ENCODE measurements at places on chromosomes 12 and 14.
A peak's percentile ranks its signal among the peaks of the same experiment; 100 is the strongest.

DNA sequence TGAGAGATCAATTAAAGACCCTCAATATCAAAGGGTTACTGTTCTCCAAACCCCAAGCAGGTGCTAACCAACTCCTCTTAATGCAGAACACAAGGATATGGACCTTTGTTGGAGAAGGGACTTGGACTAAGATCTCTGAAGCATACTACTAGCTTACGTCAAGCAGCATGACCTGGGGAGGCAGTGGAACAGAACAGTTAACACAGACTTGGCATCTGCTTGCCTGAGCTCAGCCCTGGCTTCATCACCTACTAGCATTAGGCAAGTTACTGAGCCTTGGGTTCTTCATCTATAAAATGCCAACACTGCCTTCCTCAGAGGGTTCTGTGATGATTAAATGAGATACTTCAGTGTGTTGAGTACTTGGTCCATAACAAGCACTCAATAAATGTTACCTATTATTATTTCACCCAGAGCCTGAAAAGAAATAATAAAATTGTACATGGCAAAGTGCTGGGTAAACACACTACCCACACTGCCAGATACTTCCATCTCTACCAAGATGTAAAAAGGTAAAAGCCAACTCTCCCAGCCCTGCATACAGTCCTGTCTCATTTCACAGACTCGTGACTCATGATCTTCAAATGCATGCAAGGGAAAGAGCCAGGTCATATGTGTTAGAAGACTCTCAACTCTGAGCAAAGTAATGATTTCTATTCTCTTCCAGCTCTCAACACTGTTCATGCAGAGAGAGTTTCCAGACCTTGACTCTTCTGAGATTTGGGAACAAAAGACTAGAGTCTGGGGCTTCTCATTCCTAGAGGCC is 39.7 kb downstream of the FMNL3 start:
- no peak for DNase-seq

GRCh38 chr12:33588725-33589405 is 149.2 kb upstream of the SYT10 start:
- no peak for DNase-seq

GRCh38 chr12:4107436-4107878 is 166.1 kb upstream of the CCND2 start:
- peak; percentile 78 for DNase-seq

- DNase-seq: no peak
Measured at GRCh38 chr12:51921017-51921725, 13.9 kb downstream of the ACVRL1 start.

DNA sequence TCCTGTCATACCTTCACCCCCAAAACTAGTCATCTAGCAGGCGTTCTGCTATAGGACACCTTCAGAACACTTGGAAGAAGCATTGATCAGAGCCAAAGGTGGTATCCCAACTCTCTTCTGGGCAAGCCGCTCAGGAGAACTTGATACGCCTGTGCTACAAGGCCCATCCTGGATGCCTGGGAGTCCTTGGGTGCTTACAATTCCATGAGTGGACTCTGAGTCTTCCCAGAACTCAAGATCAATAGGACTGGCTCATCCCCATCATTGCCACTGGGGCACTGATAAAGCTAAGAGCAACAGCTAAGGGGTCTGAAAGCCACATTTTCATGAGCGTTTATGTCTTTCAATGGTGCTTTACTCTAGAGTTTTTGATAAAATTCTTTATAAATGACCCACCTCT is 1.9 kb downstream of the SPTB start:
- DNase-seq: no peak

DNA sequence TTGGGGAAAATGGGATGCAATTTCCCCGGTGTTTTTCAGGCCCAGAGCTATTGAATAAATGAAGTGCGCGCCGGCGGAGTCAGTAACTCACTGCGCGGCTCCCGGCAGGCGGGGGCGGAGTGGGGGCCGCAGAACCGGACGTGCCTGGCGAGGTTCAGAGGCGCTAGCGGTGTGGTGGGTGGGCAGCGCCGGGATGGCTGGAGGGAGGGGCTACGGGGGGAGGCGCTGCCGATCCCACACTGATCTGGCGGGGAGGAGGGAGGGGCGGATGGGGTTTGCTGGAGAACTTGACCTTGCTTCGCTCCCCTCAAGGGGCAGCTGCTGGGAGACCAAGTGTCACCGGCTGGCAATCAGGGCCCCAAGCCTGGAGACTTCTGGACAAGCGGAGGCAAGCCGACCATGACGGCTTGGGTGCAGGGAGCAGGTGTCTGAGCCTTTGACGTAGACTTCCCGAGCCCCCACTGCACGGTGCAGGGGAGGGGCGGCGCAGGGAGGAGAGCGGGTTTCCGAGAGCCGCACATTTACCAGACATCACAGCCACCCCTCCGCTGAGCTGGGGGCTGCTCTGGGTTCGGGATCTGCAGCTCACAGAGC is 174.1 kb upstream of the RTL1 start:
- DNase-seq: no peak

- no peak for DNase-seq
Measured at GRCh38 chr12:88856201-88856600, 275.9 kb upstream of the KITLG start.

DNA sequence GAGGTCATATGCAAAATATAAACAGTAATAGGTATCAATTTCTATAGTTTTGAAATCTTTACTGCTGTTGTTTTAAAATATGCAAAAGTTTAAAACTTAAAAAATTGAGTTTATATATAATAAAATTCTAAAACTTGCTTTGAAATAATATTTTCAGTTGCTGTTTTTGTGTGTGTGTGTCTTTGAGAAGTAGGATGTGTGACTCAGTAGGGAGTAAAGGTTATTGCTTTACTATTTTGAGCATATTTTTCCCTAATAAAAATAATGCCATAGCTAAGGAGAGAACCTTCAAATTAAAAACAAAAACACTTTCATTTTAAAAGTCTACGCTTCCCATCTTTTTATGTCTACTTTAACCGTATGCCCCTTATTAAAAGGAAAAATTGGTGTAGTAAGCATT is 238.1 kb downstream of the FBXL14 start:
- DNase-seq: no peak

DNA sequence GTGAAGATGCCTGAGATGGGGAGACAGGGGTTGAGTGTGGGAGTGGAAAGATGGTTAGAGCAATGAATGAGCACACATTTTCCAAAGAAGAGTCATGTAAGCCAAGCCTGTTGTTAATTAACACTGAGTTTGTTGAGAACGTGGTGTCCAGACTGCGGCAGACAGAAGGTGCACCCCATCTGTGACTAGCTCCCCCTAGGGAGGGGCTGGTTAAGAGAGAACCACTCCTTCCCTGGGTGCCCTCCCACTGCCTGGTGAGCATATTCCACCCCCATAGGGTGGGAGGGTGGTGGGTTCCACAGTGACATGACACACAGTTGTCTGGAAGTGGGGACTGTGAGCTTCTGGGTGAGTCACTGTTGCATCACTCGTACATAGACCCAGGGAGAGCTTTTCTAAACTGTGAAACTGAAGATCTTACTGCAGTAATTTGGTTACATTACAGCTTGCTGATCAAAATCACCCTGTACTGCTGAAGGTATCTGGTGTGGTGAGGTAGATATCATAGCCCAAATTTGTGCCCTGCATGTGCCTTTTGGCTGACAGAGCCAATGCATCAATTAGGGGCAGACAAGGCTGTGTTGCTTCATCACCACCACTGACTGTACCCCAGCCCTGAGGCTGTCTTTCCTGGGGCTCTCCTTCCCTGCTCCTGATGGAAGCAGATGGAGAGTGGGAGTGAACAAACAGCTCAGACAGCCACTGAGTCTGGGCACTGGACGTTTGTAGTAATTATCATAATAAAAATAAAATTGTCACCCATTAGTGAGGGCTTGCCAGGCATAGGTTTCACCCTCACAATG is 150.9 kb downstream of the EMP1 start:
- no peak for DNase-seq

- no peak for DNase-seq
Measured at GRCh38 chr12:102535306-102535705, 54.9 kb upstream of the IGF1 start.

GRCh38 chr12:46944088-46944487 is 118.3 kb upstream of the SLC38A4 start:
- no peak for DNase-seq

- DNase-seq: no peak
Measured at GRCh38 chr14:50657753-50658152, 10.4 kb downstream of the SAV1 start.

GRCh38 chr14:24705840-24706239 is 71.8 kb upstream of the GZMB start:
- DNase-seq: no peak

DNA sequence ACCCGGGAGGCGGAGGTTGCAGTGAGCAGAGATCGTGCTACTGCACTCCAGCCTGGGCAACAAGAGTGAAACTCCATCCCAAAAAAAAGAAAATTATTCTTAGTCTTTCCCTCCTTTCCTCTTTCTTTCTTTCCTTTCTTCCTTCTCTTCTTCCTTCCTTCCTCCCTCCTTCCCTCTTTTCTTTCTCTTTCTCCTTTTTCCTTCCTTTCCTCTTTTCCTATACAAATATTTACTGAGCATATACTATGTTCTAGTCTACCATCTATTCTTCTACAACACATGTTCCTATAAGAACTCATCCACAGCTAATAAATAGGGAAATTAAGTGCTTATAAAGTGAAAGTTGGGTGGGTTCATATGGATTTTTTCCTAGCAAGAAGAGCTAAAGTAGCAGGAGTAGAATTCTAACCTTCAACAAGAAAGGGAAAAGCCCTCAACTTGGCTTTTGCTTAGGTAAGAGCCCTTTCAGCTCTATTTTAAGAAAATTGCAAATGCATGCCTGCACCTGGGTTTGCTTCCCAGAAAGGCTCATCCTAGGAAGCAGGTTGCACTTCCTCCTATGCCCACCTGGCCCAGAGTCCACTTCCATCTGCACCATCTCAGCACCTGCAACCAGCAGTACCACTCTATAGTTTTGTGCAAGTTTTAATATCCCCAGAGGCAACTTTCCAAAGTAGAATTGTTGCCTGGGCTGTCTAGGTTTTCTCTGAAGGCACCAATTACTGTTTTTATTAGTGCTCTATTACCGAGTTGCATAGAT is 122.0 kb upstream of the CCND2 start:
- no peak for DNase-seq

GRCh38 chr14:36022765-36023410 is 153.6 kb downstream of the PTCSC3 start:
- DNase-seq: no peak

GRCh38 chr14:21087294-21088091 is 11.0 kb downstream of the ZNF219 start:
- DNase-seq: peak; percentile 68

DNA sequence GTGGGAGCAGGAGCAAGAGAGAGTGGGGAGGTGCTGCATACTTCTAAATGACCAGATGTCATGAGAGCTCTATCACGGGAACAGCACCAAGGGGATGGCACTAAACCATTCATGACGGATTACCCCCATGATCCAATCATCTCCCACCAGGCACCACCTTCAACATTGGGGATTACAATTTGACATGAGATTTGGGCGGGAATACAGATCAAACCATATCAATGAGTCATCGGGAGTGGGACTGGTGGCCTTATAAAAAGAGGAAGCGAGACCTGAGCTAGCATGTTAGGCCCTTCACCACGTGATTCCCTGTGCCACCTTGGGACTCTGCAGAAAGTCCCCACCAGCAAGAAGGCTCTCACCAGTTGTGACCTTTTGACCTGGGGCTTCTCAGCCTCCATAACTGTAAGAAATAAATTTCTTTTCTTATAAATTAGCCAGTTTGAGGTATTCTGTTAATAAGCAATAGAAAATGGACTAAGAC is 28.7 kb downstream of the COX8C start:
- DNase-seq: no peak

GRCh38 chr12:55686366-55687010 is 21.2 kb downstream of the ITGA7 start:
- no peak for DNase-seq

DNA sequence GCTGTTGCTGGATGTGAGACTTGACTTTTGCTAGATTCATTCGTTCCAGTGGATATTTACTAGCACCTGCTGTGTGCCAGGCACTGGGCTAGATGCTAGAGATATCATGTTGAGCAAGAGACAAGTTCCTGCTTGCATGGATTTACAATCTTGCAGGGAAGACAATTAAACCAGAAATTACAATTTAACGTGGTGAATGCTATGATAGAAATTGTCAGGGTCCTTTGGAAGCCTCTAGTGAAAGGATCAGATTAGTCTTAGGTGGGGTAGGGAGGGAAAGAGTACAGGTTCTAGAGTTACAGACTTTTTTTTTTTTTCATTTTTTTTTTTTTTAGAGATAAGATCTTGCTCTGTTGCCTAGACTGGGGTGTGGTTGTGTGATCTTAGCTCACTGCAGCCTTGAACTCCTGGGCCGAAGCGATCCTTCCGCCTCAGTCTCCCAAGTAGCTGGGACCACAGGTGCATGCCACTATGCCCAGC is 36.7 kb downstream of the SPATS2 start:
- no peak for DNase-seq

GRCh38 chr14:43872222-43872621 is 634.9 kb downstream of the FSCB start:
- no peak for DNase-seq

- no peak for DNase-seq
Measured at GRCh38 chr14:68668028-68668427, 124.8 kb downstream of the ZFP36L1 start.

- no peak for DNase-seq
Measured at GRCh38 chr14:91244501-91244901, at the start of gene GPR68. GPR68 (minus strand) TSS chr14:91244704; CDS start chr14:91235050, 9,654 bp downstream.

DNA sequence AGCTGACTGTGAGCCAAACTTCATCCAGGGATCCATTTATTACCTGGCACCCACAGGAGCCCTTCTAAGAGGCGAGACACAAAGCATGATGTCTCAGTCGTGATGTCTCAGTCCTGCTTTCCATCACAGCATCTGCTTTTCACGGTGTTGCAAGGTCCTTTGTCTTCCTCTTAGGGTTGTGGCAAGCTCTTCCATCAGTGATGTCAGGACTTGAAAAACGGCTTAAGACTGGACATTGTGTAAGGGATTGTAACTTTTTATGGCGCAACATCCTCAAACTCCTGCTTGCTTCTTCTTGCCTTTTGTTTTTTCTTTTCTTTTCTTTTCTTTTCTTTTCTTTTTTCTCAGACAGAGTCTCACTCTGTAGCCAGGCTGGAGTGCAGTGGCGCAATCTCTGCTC is 586.5 kb upstream of the TMEM132C start:
- DNase-seq: no peak

GRCh38 chr14:89775946-89776345 is 178.6 kb downstream of the EFCAB11 start:
- DNase-seq: no peak

DNA sequence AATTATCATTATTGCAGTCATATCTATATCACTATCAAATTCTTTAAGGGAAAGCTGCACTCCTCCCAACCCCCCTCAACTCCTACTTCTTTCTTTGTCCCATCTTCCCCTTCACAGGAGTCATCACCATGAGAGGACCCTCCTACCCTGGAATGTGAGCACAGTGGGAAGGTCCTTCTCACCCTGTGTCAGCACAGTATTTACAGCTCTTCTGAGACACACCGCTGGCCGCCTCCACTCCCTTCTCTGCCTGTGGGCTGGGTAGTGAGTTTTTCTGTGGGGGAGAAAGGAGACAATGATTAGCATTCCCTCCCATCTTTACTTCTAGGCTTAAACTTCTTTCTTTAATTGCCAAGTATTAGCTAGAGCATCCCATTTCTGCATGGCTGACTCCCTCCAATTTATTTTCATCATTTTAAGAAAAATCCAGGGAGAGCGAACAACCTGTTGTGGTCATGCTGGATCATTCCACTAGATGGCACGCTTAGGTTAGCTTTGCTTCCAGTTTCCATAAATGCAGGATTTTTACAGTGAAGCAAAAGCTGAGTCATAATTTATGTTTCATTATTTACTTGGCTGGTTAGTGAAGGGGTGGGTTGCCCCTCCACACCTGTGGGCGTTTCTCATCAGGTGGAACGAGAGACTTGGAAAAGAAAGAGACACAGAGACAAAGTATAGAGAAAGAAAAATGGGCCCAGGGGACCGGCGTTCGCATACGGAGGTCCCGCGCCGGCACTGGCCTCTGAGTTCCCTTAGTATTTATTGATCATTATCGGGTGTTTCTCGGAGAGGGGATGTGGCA is 188.5 kb downstream of the ALX1 start:
- DNase-seq: no peak
